ENCODE measurements at places on chromosomes 1 and 21.

- no peak for DNase-seq
Observed at GRCh38 chr1:55626326-55626725, 411.2 kb upstream of the USP24 start.

DNA sequence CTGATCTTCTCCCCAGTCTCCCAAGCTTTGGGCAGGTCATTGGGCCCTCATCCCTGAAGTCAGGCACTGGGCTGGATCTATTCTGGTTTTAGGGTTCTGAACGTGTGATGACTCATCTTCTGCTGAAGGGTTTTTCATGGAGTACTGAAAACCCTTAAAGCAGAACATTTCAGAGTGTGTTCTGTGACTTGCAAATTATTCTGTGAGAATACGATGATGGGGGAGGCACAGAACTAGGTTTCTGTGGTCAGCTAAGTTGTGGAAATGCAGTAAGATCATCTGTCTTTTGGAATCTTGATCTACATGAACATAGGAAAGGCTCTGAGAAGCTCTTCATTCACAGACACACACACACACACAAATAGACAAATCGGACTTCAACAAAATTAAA lies 46.2 kb downstream of the NAV1 start:
- no peak for DNase-seq

GRCh38 chr1:208219659-208220282 lies 24.4 kb downstream of the PLXNA2 start:
- DNase-seq: no peak

GRCh38 chr1:154329152-154329521 lies 3.8 kb downstream of the ATP8B2 start:
- DNase-seq: no peak

DNA sequence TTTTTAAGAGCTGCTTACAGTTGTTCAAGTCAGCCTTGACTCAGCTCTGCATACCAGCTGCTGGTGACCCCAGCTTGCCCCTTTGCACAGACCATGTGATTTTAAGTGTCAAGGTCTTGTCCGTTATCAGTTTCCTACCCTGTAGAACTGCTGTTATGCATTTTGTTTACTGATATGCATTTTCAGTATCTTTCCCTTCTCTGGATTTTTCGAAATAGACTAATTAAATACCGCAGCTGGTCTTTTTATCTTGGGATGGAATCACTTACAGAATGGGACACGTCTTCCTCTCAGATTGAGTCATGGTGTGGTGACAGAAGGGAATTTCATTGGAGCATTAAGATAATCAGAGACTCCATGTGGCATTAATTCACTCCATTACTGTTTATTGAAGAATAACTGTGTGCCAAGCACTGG lies 145.6 kb downstream of the FMN2 start:
- no peak for DNase-seq

DNA sequence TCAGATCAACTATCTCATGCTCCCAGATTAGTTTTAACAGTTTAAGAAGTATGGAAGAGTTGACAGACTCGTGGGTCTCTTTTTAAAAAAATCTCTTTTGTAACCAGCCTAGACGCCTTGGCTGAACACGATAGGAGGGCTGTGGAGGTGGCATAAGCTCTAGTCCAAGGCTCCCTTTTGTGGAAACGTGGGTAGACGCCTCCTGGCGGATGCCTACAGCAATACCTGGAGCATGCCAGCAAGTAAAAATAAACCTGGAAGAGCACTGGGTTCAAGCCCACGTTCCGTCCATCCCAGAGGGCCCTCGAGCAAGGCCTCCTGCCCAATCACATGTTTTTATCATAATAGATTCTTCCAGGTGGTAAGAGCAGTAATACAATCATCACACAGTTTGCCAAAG lies 87.9 kb downstream of the RGS7 start:
- DNase-seq: no peak

- DNase-seq: no peak
Observed at GRCh38 chr1:217747156-217747769, 116.1 kb downstream of the SPATA17 start.

- DNase-seq: no peak
Observed at GRCh38 chr1:173467426-173467825, 9.7 kb upstream of the PRDX6 start.

DNA sequence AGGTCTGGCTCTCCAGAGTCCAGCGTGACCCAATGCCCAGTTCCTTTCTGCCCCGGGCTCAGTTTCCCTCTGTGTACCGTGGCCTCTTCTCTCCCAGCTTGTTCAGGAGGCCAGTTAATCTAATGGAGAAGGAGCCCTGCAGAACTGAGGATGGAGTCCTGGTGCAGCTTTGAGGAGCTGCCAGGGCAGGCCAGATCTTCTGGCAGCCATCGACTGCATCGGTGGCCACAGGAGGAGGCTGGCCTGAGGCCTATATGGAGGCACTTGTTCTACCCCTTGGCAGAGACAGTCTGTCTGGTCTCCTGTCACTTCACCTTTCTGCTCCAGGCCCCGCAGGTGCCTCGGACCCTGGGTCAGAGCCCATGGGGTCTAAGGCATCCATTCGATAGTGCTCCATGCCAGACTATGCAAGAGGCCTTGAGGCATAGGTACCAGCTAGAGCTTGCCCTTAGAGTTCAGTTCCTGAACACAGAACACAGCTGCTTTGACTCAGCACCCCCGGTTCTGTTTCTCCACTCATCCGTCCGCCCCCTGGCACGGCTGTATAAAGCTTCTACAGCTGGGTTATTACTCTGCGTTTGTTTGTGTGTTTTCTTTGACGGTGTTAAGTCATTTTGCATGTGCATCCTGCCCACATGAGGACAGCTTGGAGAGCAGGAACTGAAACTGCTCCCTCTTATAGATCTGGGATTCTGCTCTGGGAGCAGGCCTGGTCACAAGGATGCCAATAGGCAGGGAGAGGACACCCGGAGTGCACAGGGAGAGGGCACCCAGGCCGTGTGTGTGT lies 18.5 kb upstream of the LRRN2 start:
- DNase-seq: no peak

DNA sequence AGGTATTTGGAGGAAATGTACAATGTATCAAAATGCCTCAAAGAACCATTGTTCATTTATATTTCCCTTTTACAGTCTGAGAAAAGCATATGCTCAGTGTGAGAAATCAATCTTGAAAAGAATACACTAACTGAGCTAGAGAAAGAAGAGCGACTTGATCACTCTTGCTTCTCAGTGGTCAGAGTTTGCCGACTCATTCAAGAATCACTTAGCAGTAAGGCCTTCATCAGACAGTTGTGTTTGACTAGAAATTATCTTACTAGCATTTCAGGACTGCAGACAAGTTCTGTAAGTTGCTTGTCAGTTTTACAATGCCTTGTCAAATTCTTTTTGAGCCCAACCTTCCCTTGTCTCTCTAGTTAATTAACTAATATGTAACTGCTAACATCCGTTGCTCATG lies 12.9 kb downstream of the RGS18 start:
- no peak for DNase-seq

GRCh38 chr1:54781023-54781723 lies 16.9 kb upstream of the PARS2 start:
- DNase-seq: no peak

GRCh38 chr21:33058527-33058926 lies 11.4 kb upstream of the OLIG1 start:
- no peak for DNase-seq

DNA sequence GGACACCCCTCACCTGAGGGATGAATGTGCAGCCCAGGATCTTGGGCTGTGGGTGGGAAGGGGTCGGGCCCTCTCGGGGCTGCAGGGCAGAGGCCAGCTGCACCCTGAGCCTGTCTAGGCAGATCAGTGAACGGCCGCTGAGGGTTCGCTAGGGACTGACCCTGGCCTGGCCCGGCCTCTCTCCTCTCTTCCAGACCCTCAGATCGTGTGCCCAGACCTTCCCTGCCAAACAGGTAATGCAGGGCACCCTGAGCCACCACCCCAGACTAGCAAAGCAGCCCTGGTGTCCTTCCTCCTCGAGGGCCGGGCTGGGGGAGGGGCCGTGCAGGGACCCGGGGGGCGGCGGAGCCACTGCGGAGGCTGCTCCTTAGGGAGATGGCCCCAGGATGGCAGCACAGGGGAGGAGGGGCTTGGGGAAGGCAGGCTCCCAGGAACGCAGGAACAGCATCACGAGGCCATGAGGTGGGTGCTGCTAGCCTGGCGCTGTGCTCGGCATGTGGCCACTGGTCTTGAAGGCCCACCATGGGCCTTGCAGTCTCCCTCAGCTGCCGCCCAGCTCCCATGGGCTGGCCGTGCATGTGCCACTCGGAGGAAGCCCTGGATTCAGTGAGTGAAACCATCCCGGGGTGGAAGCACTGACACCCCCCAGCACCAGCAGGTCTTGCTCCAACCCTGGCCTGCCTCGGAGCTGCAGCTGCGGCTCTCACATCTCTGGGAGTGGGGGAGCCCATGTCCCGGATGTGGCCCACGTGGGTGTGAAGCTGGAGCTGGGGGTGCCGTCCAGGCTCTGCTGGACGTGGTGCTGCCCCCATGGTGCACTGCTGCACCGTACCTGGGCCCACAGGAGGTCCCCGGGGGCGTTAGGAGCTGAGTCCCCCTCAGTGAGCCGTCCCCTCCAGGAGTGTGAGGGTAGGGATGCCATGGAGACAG lies 28.7 kb downstream of the COL6A2 start:
- no peak for DNase-seq

DNA sequence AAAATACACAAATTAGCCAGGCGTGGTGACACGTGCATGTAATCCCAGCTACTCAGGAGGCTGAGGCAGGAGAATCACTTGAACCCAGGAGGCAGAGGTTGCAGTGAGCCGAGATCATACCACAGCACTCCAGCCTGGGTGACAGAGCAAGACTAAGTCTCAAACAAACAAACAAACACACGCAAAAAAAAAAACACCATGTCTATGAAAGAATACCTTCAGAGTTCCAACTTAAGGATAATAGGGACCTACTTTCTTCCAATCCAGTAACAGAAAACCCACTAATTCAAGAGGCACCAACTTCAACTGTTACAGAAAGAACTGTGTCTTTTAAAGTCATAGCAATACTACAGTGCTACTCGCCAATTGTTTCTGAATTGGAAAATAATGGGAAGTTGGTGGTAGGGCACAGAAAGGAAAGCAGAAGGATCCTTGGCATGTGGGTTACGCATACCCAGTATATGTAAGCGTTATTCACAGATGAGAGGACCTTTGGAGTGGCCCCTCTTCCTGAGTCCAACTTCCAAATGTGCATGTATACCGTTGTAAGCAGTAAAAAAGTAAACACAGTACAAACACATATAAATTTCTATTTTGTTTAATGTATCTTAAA lies 87.0 kb downstream of the ACBD6 start:
- no peak for DNase-seq

- DNase-seq: no peak
Observed at GRCh38 chr1:118136187-118136941, 48.7 kb downstream of the SPAG17 start.

GRCh38 chr1:81812712-81813111 lies 12.0 kb downstream of the ADGRL2 start:
- no peak for DNase-seq

- no peak for DNase-seq
Observed at GRCh38 chr21:26445440-26445839, 127.6 kb downstream of the CYYR1 start.

DNA sequence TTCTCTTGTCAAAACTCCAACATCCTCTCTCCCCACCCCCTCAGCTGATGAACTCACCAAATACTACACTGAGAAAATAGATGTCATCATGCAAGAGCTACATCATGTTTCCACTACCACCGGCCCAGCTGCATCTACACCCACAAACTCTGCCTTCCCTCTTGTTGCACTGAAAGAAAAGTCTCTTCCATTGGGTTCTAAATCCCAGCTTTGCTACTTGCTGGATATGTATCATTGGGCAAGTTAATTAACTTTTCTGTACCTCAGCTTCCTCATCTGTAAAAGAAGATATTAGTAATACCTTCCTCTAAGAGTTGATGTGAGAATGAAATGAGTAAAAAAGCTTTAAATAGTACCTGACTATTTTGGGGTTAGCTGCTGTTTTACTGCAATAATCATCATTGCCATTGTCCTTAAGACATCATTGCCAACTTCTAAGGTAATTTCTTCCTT lies 108.6 kb downstream of the OLFML2B start:
- no peak for DNase-seq

DNA sequence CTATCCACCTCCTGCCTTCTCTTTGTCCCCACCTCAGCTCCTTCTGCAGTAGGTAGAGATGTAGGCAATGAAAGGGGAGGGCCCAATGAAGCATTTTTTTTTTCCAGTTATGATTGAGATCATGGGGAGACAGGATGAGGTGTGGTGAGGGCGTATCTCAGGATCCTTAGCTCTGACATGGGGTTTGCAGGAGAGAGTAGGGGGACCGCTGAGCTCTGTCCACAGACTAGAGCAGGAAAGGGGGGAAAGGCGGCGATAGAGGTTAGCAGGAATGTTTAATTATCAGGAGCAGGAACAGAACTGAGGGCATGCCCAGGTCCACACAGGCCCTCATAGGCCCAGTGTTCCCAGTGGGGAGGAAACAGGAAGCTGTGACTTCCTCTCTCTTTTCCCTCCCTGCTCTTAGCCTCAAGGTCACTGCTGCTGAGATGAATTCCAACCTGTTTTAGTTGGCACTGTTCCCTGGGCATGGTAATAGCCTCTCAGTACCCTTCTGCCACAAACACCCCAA lies 901 bp upstream of the RXFP4 start:
- peak; percentile 82 for DNase-seq

- DNase-seq: no peak
Observed at GRCh38 chr1:47160716-47161115, 23.5 kb downstream of the CYP4A22 start.

DNA sequence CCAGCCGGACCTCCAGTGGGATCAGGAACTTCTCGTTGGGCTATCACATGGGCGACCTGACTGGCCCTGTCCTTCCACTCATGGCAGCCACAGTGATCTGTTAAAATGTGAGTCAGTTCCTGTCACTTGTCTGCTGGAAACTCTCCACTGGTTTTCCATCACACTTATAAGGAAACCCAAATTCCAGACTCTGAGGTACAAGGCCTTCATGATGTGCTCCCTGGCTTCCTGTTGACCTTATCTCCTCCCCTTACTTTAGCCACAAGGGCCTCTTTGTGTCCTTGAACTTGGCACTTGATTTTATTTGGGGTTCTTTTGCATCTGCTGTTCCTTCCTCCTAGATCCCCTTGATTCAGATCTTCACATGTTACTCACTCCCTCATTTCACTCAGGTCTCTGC lies 96.8 kb downstream of the TENT5C start:
- DNase-seq: no peak

DNA sequence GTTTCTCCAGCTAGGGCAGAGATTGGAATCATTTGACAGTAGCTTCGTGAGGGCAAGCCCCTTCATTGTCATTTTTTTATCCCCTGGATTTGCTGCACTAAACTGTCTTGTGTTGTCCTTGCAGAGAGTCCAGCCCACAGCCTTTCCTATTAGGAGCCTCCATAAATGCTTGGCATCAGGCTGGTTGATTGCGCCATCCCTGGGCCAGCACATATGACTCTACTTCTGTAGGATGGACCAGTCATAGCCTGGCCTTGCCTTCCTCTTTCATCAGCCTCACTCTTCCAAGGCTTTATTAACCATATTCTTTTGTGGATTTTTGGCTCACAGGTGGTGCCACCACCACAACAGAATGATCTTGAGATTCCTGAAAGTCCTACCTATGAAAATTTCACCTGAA lies 31.4 kb downstream of the LY9 start:
- no peak for DNase-seq

GRCh38 chr1:150815871-150816270 lies 7.8 kb upstream of the CTSK start:
- no peak for DNase-seq

- peak; percentile 61 for DNase-seq
Observed at GRCh38 chr21:37220433-37220980, 46.6 kb downstream of the VPS26C start.
